ENCODE measurements at places on chromosomes 7 and 10. TPM values are rescaled to one million over a fixed set of nuclear protein-coding genes. Genes with fewer than 3 reads are reported as not detected.

DNA sequence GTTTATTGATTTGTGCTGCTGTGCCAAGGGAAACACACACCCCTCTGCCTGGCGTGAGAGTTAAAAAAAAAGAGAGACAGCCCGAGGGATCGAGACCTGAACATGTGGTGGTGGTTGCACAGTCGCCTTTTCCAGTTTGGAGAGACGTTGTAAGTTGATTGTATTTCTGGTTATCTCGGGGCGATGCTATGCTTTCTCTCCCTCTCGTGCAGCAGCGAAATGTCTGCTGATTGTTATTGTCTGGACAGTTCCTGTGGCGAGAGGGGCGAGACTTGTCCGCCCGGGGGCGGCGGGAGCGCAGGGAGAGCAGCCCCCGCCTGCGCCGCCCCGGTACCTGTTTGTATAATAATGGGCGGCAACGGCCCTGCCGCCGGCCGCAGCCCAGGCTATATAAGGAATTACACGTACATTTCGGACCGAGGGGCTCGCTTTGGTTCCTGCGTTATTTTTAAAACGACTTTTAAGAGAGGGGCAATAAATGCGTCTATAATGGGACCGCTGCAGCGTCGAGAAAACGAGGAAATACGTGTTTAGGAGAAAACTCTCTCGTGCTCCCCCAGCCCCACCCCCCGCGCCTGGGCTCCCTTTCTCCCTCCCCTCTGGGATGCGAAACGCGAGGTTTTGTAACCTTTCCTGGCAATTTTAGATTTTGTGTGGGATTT is 1.7 kb downstream of the ZEB1 start:
- no peak for DNase-seq

DNA sequence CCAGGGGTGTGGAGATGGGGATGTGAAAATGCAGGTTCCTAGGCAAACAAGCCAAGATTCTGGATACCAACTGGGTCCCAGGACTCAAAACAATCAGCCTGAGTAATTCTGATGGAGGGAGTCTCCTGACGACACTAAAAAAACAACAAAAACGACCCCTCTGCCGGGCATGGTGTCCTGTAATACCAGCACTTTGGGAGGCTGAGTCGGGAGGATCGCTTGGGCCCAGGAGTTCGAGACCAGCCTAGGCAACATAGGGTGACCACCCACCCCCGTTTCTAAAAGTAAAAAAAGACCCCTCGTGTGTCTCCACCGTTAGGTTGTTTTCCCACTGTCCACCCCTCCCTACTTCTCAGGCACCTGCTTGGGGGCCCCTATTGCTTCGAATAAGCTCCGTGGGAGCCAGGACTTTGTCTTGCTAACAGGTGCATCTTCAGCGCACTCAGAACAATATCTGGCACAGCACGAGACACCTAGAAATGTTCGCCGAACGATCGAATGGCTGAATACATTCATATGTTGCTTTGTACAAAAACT is 743 bp upstream of the NRF1 start:
- no peak for DNase-seq

The PON1 gene
- total RNA-seq = not detected

DNA sequence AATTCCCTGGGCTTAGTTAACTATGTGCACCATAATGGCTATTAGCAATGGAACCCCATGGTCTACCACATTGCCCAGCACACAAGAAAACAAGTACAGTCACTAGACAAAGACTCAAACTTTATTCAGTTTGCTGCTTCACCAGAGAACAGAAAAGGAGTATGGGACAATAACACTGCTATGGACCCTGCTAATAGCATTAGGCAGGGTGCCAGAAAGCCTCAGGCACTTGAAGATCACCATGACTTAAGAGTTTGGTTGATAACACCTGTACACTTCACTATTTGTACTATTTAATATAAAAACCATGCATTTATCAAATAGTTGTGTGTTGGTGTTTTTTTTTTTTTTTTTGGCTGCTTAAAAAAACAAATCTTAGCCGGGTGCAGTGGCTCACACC is 159.6 kb downstream of the KMT2E start:
- no peak for DNase-seq

The GPR15LG gene
- total RNA-seq = not detected

The DPYSL4 gene
- 1.5 TPM for total RNA-seq

DNA sequence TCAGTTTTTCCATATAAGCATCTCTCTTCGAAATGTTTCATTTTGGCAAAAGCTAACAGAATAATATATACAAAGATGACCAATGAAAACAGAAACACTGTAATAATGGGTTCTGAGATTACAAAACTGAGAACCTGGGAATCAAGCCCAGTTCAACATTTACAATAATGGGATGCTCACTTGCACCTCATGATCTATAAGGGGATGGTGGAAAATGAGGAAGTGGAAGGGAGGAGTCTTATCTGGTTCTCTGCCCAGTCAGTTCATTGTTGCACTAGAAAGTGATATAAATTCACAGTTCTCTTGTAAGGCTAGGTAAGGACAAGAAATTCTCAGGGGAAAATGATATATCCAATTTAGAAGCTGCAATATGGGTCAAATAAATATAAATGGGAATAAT is 31.7 kb upstream of the RHOBTB1 start:
- no peak for DNase-seq

DNA sequence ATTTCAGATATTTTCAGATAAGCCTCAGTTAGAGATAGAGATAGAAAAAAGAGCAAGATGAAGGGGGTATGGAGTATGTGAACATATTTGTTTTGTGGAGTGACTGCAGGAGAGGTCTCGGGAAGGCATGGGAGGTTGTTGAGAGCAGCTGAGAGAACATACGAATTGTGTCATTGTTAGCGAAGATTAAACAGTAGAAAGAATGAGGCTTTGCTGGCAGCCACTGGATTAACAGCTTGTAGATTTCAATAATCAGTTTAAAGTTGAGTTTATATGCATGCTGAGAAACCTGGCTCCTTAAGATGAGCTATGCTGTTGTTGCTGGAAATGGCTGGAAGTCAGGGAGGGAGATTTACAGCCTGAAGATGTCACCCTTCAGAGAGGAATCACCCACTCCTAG is 100.9 kb upstream of the SORCS3 start:
- no peak for DNase-seq

GRCh38 chr7:47366211-47366610 is 215.7 kb downstream of the TNS3 start:
- DNase-seq = no peak

The HDAC9 gene
- 0.02 TPM for total RNA-seq

DNA sequence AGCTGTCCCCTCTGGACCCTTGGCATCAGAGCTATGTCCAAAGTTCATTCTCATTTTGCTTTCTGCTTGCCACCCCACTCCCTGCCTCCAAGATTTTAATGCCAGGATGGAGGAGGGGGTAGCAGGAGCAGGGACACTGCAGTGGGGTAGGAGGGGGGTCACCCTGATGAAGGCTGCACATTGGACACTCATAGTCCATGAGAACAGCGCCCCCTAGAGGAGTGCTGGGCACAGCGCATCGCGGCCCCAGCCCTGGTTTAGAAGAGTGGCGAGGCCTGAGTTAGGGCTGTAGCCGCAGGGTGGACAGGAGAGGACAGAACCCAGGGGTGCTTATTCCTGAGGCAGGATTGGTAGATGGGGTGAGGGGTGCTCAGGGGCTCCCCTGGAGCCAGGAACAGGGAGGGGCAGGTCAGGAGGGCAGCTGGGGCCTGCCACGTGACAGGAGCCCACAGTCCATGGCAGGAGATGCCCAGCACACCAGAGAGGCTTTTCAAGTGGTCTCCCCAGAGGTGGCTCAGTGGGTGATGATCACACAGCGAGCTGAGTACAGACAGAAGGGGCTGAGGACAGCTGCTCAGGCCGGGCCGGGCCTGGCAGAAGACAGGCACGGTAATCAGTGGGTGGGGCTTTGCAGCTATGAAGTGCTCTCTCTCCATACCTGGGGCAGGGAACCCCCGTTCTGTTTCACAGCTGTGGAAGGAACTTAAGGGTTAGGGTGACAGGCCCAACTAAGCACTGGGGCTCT is 71.4 kb downstream of the NEURL1 start:
- peak; percentile 24 for DNase-seq

GRCh38 chr7:105808703-105809590 is 67.5 kb downstream of the ATXN7L1 start:
- DNase-seq = no peak

- no peak for DNase-seq
Measured at GRCh38 chr10:5040781-5041470, 37.3 kb upstream of the AKR1C2 start.

DNA sequence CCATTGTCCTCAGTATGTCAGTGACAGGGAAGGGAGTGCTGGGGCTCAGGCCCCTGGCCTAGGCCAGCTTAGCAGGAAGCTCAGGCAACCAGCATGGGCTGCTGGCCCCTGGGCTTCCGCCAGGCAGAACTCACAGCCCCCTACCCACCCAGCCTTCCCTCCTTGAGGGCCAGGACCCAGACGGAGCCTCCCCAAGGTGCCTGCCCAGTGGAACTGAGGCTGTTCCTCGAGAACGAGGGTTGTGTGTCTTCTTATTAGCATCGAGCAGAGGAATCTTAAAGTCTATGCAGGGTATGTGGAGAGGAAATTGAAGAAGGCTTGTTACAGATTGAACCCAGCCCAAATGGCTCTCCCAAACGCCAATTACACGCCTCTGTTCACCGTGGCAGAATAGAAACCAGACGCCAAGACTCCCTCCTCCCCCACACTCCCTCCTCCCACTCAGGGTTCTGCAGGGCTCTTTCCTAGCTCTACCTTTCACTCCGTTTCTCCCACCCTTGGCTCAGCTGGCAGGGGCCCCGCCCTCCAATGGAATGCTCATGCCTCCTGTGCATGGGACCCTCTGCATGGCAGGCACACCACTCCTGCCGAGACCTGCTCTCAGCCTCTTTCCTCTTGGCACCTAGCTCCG is 134.4 kb downstream of the ZMIZ1 start:
- DNase-seq = no peak

GRCh38 chr10:43452356-43452914 is 15.5 kb downstream of the ZNF487 start:
- no peak for DNase-seq
